SK-N-DZ (cell line): ENCODE measurements at places on chromosomes 3 and 15.

DNA sequence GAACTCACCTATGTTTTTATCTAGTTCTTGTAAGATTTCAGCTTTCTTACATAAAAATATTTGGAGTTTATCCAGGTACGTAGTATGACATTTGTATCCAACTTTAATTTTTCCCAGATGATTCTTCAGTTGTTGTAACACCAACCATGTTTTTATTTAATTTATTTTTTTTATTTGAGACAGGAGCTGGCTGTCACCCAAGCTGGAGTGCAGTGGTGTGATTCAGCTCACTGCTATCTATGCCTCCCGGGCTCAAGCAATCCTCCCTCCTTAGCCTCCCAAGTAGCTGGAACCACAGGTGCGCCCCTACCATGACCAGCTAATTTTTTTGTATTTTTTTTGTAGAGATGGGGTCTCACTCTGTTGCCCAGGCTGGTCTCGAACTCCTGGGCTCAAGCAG is 6.6 kb downstream of the XYLB start:
- no peak for DNase-seq

GRCh38 chr3:119409844-119410243 is 53.6 kb downstream of the TMEM39A start:
- no peak for DNase-seq

- no peak for DNase-seq
These were observed 67.8 kb upstream of the CDIN1 start for GRCh38 chr15:36511594-36511993.

DNA sequence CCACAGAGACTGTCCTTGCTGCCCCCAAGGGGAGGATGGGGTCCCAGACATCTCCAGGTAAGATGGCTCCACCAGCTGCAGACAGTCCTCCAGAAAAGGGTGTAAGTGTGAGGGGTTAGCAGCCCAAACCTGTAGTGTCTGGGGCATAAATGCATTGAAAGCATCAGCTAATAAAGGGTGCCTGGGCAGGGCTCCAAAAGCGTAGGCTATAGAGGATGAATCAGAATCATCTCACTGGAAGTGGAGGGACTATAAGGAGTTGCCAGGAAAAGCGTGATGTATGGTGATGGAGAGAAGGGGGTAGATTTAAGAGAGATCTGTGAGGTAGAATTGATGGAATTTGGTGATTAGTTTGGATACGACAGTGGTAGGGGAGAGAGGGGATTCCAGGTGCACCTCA is 79.9 kb upstream of the ONECUT1 start:
- no peak for DNase-seq

DNA sequence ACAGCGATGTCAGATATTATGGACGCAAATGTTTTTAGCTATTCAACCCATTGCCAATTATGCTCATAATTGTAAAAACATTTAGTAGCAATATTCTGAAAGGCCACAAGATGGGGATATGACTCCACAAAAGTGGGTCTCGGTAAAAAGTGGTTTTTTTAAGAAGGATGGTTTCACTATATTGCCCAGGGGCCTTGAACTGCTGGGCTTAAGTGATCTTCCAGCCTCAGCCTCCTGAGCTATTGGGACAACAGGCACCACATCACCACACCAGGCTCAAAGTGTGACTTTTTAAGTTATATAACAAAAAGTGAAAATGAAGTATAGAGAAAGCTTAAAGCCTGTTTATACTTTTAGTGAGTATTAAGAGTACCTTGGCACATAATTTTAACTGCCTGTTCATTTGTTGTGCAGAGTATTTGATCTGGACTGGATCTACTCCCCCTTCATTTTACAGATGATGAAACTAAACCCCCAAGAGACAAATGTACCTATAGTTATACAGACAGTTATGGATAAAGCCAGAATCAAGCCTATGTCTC is 9.4 kb downstream of the NAA50 start:
- DNase-seq: peak; percentile 55

- no peak for DNase-seq
These were observed 100.6 kb upstream of the TSC22D2 start for GRCh38 chr3:150307311-150308036.

DNA sequence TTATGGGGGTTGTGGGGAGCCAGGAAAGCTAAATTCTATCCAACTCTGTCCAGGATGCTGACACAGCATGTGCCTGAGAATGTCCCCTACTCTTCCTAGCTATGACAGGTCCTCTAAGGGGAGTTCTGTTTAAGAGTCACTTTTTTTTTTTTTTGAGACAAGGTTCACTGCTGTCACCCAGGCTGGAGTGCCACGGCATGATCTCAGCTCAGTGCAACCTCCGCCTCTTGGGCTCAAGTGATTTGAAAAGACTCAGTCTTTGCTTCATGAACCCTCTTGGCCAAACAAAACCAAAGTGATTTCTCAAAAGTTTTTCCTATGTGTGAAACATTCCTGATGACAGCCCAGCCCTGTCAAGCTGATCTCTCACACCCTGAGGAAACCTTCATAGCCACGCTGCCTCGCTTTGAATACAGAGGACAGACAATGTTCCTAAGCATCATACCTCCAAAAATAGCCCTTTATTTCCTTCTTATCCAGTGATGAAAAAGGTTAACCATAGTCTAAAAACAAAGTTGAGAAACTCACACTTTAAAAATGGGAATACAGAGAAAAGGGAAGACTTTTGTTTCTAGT is 105.5 kb upstream of the PROK2 start:
- no peak for DNase-seq
